Skeletal muscle tissue (tissue), 5 donors: ENCODE measurements at places on chromosomes 11 and 22. TPM values are rescaled to one million over a fixed set of nuclear protein-coding genes. Genes with fewer than 3 reads are reported as not detected.

The MFRP gene
- not detected for total RNA-seq

The ST3GAL4 gene
- total RNA-seq, result 20.9 TPM

The IRAG1 gene
- 2.6 TPM for total RNA-seq

The CCDC188 gene
- total RNA-seq, result not detected

The TMPRSS5 gene
- 2.1 TPM for total RNA-seq

The OR5AK2 gene
- total RNA-seq, result not detected

The CRYBB3 gene
- total RNA-seq, result not detected

The OR6A2 gene
- total RNA-seq, result under 0.01 TPM

The EHF gene
- total RNA-seq, result not detected

The KCNJ11 gene
- total RNA-seq, result 28.2 TPM

The PKNOX2 gene
- total RNA-seq, result 6.8 TPM

The ALKBH8 gene
- total RNA-seq, result 3.7 TPM

The ILK gene
- total RNA-seq, result 106 TPM
